Esophagus mucosa (tissue), 1 donor: ENCODE measurements at places on chromosomes 7 and 10.

- peak; percentile 40 for ATAC-seq
Observed at GRCh38 chr7:101162551-101163278, 2.7 kb downstream of the VGF start.

- ATAC-seq: no peak
Observed at GRCh38 chr7:28729727-28730126, 228.4 kb downstream of the TRIL start.

- no peak for ATAC-seq
Observed at GRCh38 chr7:64747802-64748201, 46.4 kb upstream of the ZNF138 start.

DNA sequence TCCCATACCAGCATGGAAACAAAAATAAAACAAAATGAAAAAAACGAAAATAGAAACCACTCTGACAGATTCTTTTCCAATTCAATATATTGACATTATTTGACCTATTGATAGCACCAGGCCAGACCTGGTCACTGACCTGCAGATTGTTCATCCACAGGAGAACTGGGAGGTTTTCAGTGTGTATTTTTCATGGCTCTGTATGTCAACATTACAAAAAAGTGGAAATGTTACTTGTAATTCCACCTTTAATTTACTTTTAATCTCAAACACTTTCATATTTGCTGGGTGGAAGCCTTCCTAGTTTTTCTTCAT, 2.9 kb downstream of the HKDC1 start:
- ATAC-seq: no peak

GRCh38 chr10:62769574-62770242, 34.8 kb upstream of the ADO start:
- ATAC-seq: no peak

DNA sequence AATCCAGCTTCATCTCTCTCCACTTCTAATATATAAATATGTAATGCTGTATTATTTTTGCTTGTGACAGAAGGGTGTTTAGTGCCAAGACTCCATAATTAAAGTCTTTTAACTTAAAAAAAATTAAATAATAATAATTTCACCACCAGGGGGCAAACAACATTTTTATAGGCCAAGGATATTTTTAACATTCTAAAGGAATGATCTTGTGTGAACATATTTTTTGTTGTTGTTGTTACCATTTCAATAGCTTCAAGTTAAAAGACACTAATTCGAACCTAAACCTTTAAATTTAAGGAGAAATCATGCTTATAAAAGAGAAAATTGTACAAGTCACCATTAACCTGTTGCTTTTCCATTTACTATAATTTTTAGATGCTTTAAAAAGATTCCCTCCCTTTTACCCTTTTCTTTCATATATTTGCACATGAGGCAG, 7.5 kb upstream of the DNAJC1 start:
- no peak for ATAC-seq

GRCh38 chr10:79243181-79244067, 103.8 kb upstream of the PPIF start:
- peak; percentile 48 for ATAC-seq

- peak; percentile 67 for ATAC-seq
Observed at GRCh38 chr7:135801045-135801693, 52.6 kb upstream of the FAM180A start.

DNA sequence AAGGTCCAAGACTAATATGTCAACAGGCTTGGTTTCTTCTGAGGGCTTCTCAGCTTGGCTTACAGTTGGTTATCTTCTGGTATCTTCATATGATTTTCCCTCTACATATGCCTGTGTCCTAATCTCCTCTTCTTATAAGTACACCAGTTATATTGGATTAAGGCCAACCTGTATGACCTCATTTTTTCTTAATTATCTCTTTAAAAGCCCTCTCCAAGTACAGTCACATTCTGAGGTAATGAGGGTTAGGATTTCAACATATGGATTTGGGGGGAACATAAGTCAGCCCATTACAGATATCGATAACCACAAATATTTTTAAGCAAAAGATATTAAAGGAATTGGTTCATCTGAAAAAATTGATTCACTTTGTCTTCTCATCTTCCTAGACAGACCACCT, 49.2 kb downstream of the IQUB start:
- no peak for ATAC-seq

DNA sequence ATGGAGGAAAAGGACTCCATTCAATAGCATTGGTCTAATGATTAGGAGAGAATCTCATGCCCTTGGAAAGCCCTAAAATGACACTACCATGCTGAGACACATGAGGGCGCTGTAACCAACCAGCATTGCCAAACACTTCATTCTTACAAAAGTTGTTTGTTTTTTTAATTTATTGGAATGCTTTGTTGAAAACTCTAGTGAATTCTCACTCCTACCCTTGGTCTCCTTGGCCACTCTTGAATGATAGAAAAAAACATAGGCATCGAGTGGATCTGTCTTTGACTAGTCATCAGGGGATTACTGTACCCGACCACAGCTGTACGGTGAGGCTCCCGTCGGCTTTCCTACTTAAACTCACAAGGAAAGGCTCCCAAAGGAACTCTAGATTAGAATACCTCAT, 29.3 kb upstream of the ADD3 start:
- ATAC-seq: peak; percentile 52

DNA sequence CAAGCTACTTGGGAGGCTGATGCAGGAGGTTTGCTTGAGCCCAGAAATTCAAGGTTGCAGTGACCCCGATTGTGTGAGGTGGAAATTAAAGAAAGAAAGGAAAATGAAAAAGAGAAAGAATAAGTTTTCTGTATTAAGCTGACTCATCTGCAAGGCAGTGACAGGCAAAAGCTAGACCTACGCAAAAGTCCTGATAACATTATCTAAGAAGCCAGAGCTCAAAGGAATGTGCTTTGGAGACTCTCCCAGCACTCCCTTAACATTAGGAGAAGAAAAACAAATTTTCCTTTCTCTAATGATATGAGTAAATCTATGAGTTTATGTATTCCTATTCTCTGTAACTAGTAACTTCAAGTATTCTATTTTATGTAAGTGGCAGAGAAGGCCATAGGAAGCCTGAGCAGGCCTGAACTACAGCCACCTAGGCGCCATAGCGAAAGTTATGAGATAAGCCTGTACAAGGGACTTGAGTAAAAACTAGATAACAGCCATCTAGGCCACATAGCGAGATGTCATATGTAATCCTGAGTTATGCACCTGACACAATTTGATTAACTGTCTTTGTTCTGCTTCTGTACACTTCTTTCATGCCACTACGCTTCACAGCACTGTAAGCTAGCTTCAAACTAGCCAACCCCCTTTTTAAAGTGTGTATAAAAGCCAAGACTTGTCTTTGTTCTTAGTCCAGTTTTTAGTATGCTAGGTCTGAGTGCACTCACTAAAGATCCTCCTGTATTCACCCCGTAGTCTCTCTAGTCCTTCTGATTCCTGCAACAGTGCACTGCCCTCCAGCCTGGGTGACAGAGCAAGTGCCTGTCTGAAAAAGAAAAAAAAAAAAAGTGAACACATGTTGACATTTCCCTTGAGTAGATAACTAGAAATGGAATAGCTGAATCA, 9.4 kb upstream of the ZWINT start:
- ATAC-seq: no peak

DNA sequence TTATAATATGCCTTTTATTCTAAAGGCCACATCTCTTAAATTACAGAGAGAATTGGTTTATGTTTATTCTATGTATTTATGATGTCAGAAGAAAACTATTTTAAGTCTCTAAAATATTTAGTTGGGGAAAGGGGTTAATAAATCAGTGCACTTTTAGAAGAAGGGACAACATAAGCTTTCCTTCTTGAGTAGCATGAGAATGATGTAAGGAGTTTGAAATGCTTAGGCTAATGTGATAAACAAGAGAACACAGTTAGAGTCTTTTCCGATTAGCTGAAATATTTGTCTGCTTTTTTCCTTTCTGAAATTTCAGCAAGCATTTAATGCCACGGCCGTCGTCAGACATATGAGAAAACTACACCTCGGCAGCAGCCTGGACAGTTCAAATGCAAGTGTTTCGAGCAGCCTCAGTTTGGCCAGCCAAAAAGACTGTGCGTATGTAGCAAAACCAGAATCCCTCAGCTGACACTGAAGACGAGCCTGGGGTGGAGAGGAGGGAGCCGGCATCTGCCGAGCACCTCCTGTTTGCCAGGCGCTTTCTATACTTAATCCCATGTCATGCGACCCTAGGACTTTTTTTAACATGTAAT, 176.2 kb downstream of the CCDC3 start:
- ATAC-seq: no peak

GRCh38 chr7:132666774-132667172, 90.5 kb upstream of the PLXNA4 start:
- ATAC-seq: no peak

DNA sequence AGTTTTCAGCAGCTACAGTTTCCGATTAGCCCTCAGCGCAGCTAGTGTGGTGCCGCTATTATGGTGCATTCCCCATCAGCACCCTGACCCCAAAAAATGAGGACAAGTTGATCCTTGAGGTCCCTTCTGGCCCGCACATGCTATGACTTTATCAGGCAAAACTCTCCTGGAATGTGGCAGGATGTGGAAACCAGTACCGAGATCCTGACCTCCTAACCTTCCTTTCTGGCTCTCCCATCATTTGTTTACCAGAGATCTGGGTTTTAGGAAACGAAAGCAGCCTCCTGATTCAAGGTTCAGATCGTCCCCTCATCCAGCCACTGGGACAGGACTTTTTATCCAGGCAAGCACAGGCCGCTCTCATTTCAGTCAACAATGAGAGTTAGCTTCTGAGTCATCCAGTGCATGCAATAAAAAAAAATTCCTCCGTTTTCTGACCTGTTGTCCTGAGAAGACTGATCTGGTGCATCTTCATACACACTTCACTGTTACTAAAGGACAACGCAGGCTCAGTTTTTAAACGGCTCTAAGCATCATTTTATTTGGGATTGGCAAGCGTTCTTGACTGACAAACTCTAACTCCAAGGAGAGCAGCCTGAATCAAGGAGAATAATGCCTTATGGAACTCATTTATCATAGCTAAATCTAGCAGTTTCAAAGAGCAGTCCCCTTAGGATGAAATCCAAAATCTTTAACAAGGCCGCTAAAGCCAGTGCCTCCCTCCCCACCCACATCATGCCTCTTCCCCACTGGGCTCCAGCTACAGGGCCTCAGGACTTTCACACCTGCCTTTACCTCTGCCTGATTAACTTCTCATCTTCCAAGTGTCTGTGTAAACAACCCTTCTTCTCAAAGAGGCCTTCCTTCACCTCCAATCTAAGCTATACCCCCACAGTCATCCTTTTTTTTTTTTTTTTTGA, 17.1 kb downstream of the PDLIM1 start:
- ATAC-seq: peak; percentile 77

DNA sequence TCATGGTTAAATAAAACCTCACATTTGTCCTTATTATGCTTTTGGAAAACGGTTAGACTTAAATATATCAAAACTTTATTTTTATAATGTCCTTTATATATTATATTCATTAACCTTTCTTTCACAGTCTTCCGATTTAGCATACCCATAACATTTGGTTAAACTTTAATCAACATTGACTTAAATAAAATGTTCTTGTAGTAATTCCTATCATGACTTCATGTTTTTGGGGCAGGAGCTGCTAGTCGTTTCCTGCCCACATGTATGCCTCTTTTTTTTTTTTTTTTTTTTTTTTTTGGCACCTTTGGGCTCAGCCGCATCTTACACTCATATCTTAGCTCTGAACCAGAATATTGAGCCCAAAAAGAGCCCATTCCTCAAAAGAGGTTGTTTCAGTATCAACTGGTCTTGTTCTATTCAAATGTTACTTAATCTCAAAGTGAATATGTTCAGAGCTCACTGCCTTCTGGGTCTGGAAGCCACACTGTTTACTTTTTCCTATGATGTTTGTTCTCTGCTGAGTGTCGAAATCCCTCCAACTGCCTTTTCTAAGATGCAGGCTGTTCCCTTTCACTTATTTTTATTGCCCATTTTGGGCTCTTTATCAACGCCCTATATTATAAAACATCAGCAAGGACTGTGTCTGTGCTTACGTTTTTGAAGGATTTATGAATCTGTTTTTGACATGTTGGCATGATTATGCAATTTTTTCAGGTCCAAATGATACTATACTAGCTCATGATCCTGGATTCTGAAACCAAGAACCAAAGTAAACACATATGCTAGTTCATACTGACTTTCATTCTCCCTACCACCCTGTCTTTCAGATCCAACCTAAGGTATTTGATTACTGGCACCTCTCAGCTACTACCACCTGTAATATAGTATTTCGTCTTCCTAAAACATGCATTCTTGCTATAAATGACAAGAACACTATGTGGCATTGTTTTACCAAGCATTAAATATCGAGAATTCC, 914.4 kb downstream of the PCDH15 start:
- no peak for ATAC-seq

DNA sequence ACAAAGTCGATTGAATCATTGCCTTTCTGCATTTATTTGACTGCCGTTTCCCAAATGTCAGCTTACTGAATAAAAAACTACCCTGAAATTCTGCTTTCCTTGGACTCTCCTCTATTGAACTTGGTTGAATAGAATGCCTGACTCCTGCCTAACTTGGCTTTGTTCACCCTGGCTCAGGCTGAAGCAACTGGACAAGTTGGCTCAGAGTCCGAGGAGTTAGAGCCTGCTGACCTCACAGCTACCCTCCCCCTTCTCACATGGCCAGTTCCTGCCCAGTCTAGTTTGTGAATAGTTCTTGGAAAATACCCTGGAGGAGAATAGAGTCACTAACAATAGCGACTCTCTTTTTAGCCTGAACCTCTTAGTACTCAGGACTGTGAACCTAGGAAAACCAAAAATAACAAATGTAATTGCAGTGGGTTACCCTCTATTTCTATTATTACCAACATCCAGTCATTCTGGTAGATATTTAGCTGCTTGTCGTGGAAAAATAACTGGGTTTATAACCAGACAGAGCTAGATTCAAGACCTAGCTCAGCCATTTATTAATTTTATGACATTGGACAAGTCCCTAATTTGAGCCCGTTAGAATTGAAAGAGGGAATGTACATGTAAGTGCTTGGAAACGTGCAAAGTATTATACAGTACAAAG, 17.3 kb upstream of the NRBF2 start:
- peak; percentile 90 for ATAC-seq

DNA sequence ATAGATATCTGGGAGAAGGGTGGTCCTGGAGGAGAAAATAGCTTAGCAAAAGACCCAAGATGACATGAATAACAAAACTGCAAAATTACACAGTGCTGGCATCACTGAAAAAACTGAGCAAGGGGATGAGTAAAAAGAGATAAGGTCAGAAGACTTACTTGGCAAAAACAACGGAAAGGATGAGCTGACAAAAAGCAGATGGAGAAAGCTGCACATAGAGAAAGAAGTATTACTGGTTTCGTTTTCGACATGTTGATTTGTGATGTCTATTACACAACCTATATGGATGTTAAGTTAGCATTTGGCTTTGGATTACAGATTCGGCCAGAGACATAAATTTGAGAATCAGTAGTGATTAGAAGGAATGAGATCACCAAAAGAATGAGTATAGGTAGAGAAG, 132.1 kb downstream of the MACC1 start:
- ATAC-seq: no peak

- no peak for ATAC-seq
Observed at GRCh38 chr7:92409357-92409756, 37.9 kb upstream of the GATAD1 start.
